AG10803 (cell line): ENCODE measurements at places on chromosomes 4 and X.

- no peak for DNase-seq
Measured at GRCh38 chr4:84690481-84690880, 107.6 kb downstream of the CDS1 start.

GRCh38 chr4:16072168-16072567 lies 11.7 kb downstream of the PROM1 start:
- DNase-seq: no peak

DNA sequence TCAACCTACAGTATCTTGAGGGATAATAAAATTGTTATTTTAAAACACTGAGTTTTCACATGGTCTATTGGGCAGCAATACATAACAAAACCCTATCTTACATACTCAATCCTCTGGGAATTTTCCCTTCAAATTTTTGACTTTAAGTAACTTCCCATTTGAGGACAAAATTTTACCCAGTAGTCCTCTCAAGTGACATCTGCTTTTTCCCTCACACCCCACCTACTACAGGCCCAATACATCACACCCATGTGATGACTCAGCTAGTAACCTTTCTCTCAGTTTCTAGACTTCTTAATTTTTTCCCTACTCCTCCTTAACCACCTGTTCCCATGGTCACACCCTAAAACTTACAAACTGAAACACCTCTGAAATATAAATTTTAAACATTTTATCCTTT lies 12.2 kb upstream of the RAP1GDS1 start:
- DNase-seq: no peak

DNA sequence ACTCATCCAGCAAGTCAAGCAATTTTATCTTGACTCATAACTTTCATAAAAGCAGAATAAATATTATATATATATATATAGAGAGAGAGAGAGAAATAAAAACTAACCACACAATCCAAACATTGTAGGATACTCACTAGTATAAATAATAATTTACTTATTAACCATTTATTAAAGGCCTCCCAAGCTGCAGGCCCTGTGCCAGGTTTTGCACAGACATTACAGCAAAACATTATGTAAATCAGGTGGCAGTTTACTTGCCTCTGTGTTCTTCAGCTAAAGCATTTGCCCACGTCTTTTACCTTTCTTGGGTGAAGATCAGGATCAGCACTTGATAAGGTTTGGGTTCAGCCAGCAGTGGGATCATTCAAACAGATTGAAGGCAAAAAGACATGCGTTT lies 75.6 kb downstream of the CLDN22 start:
- no peak for DNase-seq

DNA sequence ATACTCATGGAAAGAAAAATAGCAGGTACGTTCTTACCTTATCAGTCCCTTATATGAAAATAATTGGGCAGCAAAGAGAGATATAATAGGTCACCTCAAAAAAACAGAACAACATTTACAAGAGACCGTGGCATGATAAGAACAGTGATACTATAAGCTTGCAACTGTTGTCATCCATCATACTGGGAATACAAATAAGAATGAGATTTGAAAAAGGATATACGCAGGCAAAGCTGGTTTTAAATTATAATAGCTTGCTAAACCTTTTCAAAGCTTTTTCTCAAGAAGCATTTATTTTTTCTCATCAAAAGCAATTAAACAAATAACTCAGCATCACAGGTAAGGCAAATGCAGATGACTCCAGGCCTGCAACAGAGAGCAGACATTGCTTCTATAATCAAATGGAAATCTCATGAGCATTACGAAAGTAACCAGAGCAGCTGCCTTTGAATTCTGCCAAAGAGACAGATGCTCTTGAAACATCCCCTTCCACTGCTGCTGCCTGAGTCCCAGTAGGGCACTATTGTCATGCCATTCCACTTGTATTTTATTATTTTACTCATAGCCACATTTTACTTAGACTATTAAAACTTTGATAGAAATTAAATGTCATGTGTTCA lies 620.6 kb upstream of the GNPDA2 start:
- DNase-seq: no peak

GRCh38 chr4:121950212-121950679 lies 1.6 kb downstream of the TRPC3 start:
- DNase-seq: peak; percentile 60

DNA sequence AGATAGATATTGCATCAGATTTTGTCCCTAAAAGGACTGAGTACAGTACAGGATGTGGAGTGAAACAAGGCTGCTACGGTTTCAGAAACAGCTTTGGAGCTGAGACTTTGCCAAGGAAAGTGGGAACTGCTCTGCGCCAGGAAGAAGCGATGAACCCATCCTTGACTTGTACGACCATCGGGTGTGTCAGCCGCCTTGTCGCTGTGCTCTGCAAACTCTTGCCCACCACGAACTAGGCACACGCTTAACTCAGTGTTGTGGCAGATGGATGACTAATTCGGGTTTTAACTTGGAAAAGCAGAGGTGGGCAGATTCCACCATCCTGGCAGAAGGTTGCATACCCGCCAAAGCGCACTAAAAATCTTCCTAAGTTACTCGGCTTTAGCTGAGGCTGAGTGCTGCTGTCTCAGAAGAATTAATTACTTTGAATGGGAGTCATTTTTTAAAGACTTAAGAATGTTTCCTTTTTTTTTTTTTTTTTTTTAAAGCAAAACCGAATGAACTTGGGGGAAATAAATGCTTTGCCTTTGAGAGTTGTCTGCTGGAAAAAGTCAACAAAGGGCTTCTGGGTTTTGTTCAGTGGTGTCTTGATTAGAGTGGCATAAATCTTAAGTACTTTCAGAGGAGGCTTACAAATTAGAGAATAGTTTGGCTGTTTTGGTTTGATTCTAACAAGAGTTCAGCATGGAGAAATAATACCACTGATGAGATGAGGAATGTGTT lies 69.5 kb downstream of the SHROOM2 start:
- DNase-seq: no peak

DNA sequence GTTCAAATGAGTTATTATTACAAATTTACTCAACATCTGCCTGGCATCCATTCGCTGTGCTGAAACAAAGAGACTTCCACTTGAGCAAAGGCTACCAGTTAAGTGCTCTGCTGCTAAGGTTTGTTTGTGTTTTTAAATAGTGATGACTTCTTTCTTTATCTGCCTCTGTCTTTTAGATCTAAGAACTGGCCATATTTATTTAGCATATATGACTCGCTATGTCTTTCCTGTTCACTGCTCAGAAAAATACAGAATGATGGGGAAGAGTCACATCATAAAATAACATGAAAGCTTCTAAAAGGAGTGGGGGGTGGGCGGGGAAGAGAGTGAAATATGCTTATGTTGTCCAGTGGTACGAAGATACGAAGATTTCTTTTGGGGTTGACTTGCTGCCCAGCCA lies 322.2 kb downstream of the GPAT3 start:
- DNase-seq: no peak

GRCh38 chr4:14790494-14790893 lies 211.8 kb upstream of the CPEB2 start:
- DNase-seq: no peak

DNA sequence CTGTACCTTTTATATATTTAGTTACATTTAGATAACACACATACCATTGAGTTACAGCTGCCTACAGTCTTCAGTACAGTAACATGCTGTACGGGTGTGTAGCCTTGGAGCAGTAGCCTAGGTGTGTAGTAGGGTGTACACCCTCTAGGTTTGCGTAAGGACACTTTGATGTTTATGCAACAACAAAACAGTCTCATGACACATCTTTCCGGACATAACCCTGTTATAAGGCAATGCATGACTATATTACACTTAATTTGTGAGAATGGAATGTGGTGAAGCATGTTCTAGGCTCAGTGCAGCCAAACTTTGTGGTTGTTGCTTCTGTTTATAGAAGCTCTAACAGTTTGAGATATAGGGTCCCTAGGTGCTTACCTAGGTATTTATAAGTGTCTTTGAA lies 65.4 kb downstream of the SPRY1 start:
- no peak for DNase-seq

GRCh38 chr4:80077639-80078038 lies 4.6 kb upstream of the ANTXR2 start:
- no peak for DNase-seq

DNA sequence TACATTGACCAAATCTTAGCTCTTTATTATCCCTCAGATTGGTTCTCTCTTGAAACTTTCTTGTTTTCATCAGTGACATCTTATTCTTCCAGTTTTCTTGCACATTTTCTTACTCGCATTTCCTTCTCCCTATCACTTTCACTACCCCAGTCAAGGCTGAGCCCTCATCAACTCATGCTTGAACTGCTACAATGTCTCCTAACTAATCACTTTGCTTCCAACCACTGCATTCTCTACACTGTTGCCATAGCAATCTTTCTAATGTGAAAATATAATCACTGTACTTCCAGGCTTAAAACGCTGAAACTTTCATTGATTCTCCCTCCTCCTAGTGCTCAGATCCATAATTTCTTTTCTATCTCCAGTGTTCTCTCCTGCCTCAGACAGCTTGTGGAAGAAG lies 22.2 kb upstream of the LPAR4 start:
- no peak for DNase-seq

- DNase-seq: no peak
Measured at GRCh38 chr4:167222099-167222498, 12.2 kb downstream of the SPOCK3 start.

DNA sequence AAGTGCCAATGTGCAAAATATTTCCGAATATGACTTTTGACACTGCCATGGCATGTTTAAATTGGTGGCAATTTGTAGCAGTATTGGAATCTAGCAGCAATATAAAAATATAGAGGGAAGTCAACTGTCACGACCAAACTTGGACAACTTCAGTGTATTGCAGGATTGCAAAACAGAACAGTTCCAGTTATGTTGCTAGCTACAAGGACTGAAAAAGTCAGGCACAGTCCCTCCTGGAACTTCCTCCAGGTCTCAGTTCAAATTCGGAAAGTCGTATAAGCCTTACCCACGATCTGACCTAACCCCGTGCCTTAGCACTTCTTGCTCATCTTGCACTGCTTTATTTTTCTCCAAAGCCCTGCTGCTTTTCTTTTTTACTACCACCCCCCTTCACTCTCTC lies 390.0 kb upstream of the GALNT7 start:
- no peak for DNase-seq

GRCh38 chr4:53908661-53909078 lies 155.7 kb downstream of the CHIC2 start:
- peak; percentile 92 for DNase-seq

GRCh38 chrX:7083468-7084396 lies 63.8 kb upstream of the STS start:
- DNase-seq: peak; percentile 92

DNA sequence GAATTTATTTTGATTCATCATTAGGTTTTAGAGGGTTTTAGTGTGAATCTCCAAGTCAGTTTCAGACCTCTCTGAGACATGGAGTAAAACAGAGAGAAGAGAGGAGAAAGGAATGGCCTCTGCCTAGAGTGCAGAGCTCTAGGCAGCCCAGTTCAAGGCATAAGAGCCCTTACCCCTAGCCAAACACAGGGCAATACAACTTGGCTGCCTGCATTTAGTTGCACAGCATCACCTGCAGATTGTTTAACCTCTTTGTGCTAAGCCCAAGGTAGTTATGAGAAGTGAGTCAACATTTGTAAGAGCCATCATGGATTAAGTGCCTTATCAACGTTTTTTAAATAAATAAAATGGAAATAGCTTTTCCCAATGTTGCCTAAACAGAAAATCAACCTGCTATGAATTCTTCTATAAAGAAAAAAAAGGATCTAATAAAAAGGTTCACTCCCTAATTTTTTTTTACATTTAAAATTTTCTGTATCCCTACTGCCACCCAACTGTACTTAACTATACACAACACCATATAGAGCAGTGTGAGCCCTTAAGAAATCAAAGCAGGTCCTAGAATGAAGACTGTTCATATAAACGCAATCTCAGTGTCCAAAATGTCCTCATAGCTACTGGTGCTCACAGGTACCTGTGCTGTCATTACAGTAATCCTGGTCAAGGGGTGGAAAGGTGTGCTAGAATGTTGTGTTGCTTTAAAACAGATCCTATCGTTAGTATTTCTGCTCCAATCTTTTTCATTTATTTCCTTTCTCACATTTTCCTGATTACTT lies 36.0 kb downstream of the PF4 start:
- no peak for DNase-seq

- DNase-seq: peak; percentile 74
Measured at GRCh38 chr4:17310269-17310652, 201.6 kb downstream of the QDPR start.

DNA sequence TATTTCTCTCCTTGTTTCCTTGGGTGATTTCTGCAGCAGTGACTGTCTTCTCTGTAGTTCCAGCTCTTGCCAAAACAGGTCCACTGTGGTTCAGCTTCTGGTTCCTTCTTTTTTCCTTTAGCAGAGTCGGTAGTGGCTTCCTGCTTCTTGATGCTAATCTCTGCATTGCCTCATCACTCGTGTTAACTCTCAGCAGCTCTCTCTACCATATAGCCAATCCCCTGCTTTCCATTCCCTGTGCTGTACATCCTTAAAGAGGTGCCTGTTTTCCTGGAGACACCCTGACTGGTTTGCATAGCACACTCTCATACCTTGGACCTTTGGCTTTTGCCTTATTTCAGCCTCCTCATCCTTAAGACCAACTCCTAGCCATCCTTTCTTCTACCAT lies 191.2 kb upstream of the LNX1 start:
- no peak for DNase-seq

- no peak for DNase-seq
Measured at GRCh38 chr4:8162625-8163024, 4.0 kb upstream of the ABLIM2 start.

- no peak for DNase-seq
Measured at GRCh38 chr4:84317513-84317912, 181.6 kb downstream of the NKX6-1 start.

- DNase-seq: no peak
Measured at GRCh38 chr4:139892973-139893736, 227.5 kb downstream of the MGST2 start.

DNA sequence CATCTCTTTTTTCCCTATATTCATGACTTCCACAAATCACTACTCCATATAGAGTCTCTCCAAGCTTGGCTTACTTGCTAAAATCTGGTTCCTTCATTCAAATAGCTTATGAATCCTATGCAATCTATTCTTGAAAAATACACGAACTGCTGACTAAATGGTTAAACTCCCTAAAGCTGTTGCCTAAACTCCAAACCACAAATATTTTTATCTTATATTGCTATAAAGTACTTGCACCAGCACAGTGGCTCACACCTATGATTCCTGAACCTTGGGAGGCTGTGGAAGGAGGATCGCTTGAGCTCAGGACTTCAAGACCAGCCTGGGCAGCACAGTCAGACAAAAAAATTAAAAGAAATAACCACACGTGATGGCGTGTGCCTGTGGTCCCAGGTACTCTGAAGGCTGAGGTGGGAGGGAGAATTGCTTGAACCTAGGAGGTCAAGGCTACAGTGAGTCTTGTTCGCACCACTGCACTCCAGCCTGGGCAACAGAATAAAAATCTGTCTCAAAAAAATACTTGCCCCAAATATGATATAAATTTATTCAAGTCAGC lies 2.2 kb downstream of the FBXO8 start:
- DNase-seq: no peak

- DNase-seq: no peak
Measured at GRCh38 chr4:10673817-10674369, 10.7 kb downstream of the CLNK start.

DNA sequence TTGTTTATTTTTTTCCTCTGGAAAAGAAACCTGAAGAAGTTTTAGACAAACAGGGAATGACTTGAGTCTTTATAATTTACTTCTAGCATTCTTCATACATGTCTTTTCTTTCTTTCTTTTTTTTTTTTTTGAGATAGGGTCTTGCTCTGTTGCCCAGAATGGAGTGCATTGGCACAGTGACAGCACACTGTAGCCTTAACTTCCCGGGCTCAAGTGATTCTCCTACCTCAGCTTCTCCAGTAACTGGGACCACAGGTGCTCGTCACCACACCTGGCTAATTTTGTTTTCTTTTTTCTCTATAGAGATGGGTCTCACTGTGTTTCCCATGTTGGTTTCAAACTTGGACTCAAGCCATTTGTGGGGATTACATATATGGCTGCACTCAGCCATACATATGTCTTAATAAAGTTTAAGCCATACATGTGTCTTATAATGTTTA lies 71.8 kb downstream of the RAPGEF2 start:
- no peak for DNase-seq
